D341Med (cell line): ENCODE measurements at places on chromosomes 13 and 19.

DNA sequence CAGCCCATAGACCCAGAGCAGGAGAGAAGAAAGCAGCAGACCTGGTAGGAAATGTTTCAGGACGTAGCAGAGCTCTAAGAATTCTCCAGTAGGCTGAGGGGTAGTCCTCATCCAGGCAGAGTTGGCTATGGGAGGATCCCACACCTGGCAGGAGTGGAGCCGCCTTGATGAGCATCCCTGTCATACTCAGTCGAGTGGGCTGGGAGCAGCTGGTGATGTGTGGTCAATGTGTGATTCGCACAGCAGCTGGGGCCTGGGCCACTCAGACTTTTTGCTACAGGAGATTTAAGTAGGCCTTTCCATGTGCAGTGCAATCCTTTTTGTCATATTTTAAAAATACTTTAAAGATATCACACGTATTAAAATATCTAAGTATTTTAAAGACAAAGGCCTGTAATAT, 56.6 kb downstream of the MYO16 start:
- no peak for DNase-seq

DNA sequence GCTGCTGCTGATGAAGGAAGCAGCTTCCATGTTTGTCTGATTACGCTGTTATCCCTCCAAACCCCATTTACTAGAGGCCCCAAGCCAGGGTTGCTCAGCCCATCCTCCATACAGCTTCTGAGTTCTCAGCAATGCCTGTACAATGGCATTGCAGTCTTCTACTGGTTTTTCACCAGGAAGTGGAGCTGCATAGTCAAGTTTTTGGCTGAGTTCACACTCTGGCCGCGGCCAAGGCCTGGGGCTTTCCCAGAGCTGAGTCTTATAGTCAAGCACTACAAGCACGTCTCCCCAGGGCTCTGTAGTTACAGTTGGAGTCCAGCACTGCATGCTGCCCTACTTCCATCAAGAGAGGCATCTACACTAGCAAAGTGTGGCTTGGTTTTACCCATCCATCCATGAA, 182.5 kb downstream of the POU4F1 start:
- no peak for DNase-seq

GRCh38 chr13:113616991-113617749, 32.6 kb downstream of the TFDP1 start:
- DNase-seq, result no peak

DNA sequence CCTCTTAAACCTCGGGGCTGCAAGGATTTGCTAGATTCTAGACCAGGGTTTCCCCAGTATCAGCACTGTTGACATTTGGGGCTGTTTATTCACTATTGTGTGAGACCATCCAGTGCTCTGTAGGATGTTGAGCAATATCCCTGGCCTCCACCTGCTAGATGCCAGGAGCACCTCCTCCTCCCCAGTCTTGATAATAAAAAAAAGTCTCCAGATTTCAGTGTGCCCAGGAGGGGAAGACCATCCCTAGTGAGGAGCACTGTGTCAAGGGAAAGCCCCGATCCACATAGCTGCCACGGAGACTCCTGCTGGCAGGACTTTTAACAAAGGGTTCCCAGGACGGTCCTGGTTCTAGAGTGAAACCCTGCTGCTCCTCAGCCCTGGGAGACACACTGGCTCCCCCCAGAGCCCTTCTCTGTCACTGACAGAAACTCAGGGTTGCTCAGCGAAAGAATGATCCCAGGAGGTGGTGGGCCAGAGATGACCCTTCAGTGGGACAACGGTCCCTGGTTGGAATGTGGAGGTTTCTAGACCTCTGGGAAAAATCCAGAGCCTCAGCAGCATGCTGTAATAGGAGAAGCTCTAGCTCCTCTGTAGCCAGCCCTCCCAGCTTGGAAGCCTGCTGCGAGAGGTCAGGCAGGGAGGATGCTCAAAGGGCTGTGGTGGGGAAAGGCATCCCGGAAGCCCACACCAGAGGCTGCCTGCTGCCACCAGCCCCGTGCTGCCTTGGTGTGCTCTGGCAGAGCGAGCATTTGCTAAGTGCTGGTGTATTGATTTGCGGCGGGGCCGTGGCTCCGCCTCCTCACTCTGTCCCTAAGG, 20.3 kb downstream of the LYL1 start:
- peak; percentile 58 for DNase-seq

- no peak for DNase-seq
These were observed 621.2 kb upstream of the SPRY2 start for GRCh38 chr13:80962173-80962572.

GRCh38 chr13:73943137-73943964, 190.9 kb downstream of the KLF12 start:
- DNase-seq, result no peak

DNA sequence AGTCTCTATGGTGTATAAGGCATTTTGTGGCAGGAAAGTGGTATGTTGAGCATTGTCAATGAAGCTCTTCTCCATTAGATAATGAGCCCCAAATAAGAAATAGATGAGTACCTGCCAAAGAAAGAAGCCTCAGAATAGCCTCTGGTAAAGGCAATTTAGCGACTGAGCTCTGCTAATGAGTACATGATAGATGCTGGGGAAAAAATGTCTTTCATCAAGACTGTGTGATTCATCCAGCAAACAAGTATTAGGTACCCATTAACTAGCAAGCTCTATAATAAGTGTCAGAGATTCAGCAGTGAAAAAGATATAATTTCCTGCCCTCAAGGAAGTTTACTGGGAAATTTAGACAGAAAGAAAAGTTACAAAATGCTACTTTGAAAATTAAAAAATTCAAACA, 294.6 kb downstream of the ITGBL1 start:
- DNase-seq, result no peak

- DNase-seq, result no peak
These were observed 43.0 kb upstream of the LATS2 start for GRCh38 chr13:21104199-21105019.

DNA sequence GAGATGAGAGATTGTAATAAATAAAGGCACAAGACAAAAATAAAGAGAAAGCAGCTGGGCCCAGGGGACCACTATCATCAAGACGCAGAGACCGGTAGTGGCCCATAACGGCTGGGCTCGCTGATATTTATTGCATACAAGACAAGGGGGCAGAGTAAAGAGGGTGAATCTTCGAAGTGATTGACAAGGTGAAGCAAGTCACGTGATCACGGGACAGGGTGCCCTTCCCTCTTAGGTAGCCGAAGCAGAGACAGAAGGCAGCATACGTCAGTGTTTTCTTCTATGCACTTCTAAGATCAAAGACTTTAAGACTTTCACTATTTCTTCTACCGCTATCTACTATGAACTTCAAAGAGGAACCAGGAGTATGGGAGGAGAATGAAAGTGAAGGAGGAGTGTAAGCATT, 4.6 kb upstream of the PRKCG start:
- no peak for DNase-seq

DNA sequence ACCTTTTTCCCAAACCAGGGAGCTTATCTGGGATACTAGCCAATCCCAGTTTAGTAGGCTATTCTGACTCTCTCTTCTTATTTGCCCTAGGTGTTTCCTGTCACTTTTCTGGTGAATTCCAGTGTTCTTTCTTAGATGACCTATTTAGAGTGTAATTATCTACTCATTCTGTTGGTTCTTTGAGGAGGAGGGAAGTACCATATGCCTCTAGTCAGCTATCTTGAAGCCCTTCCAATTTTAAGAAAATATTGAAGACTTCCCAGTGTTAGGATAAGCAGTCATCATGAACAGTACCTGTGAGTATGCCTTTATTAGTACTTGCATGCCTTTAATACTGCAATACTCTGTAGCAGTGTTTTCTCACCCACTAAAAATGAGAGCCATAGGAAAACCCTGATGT, 724.3 kb upstream of the SLITRK1 start:
- DNase-seq, result no peak

- DNase-seq, result no peak
These were observed at the start of gene ADGRE3 for GRCh38 chr19:14674764-14675163. TSS of gene ADGRE3 (minus strand) at chr19:14674844. CDS start at chr19:14674770, 74 bp downstream.

DNA sequence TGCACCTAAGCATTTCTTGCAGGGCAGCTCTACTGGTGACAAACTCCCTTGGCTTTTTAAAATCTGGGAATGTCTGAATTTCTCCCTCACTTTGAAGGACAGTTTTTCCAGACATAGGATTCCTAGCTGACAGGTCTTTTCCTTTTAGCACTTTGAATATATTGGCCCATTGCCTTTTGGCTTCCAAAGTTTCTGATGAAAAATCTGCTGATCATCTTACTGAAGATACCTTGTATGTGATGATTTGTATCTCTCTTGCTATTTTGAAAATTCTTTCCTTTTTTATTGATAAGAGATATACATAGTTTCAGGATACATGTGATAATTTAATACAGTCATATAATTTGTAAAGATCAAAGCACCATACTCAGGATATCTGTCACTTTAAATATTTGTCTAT, 211.1 kb downstream of the ZIC5 start:
- DNase-seq, result no peak
